ENCODE measurements at places on chromosomes 13 and 19. TPM values are rescaled to one million over a fixed set of nuclear protein-coding genes. Genes with fewer than 3 reads are reported as not detected.

CA11 gene
- polyA plus RNA-seq: 6.3 TPM

GRCh38 chr13:96769874-96770273 is 224.4 kb downstream of the OXGR1 start:
- no peak for DNase-seq

GRCh38 chr19:41845051-41845590 is 279 bp downstream of the DMRTC2 start:
- DNase-seq: no peak

DNA sequence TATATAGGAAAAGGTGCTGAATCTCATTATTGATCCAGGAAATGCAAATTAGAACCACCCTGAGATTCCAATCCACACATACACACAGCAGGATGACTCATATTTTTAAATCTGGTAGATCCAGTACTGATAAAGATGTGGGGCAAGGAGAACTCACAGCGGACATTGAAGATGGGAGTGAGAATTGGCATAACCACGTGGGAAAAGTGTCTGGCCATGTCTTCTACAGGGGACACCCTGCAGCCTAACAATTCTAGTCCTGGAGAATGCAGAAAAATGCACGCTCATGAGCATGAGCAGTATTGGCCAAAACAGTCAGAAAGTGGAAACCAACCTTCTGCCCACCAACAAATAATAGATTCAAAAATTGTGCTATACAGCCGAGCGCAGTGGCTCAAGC is 13.5 kb upstream of the BCL3 start:
- DNase-seq: no peak

Measured in naive thymus-derived CD4-positive, alpha-beta T cell (primary cell).